ENCODE measurements at places on chromosomes 16 and 17. TPM values are rescaled to one million over a fixed set of nuclear protein-coding genes. Genes with fewer than 3 reads are reported as not detected.

Gene PRDM7
- not detected for total RNA-seq

Gene CES1
- total RNA-seq, result 24.9 TPM

Gene PRKCB
- 3.5 TPM for total RNA-seq

Gene ZACN
- total RNA-seq, result not detected

Gene MARVELD3
- not detected for total RNA-seq

Gene C17orf100
- 1.2 TPM for total RNA-seq

All from heart right ventricle (tissue), 16 donors.